ENCODE measurements at places on chromosomes 16 and 17. TPM values are rescaled to one million over a fixed set of nuclear protein-coding genes. Genes with fewer than 3 reads are reported as not detected.

GRCh38 chr17:73901661-73902415, 257.6 kb upstream of the SDK2 start:
- no peak overlapping the region for H3K27ac ChIP-seq
- peaks cover 2% of the 10 kb centered on the region for H3K4me1 ChIP-seq

Gene CES3
- 10.6 TPM for total RNA-seq

DNA sequence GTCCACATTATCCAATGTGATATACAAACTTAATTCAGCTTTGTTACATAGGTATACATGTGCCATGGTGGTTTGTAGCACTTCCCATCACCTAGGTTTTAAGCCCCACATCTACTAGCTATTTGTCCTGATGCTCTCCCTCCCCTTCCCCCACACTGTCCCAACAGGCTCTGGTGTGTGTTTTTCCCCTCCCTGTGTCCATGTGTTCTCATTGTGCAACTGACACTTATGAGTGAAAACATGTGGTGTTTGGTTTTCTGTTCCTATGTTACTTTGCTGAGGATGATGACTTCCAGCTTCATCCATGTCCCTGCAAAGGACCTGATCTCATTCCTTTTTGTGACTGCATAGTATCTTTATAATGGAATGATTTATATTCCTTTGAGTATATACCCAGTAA, 196.7 kb downstream of the CDH11 start:
- H3K36me3 ChIP-seq = no peaks in the 10 kb centered on the region
- H3K4me1 ChIP-seq = no peaks in the 10 kb centered on the region
- H3K27ac ChIP-seq = no peak overlapping the region
- H3K27me3 ChIP-seq = no peaks in the 10 kb centered on the region

DNA sequence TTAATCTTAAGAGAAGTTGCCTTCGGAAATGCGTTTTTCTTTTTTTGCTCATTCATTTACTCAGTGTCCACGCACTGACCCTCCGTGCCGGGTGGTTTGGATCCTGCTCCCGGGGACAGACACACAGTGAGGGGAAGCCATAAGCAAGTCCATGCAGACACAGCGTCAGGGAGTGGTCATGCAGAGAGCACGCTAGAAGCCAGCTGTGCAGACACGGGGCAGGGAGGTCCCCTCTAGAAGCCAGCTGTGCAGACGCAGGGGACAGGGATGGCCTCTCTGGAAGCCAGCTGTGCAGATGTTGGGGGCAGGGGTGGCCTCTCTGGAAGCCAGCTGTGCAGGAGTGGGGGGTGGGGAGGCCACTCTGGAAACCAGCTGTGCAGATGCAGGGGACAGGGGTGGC, 4.8 kb downstream of the GAA start:
- no peak for DNase-seq
- no peaks in the 10 kb centered on the region for H3K27me3 ChIP-seq
- peaks cover 10% of the 10 kb centered on the region for H3K4me1 ChIP-seq

- no peak for DNase-seq
- H3K27me3 ChIP-seq = no peaks in the 10 kb centered on the region
- peaks cover 44% of the 10 kb centered on the region for H3K4me1 ChIP-seq
- H3K36me3 ChIP-seq = peaks cover 55% of the 10 kb centered on the region
Observed at GRCh38 chr16:24189941-24190340, 66.2 kb upstream of the CACNG3 start.

DNA sequence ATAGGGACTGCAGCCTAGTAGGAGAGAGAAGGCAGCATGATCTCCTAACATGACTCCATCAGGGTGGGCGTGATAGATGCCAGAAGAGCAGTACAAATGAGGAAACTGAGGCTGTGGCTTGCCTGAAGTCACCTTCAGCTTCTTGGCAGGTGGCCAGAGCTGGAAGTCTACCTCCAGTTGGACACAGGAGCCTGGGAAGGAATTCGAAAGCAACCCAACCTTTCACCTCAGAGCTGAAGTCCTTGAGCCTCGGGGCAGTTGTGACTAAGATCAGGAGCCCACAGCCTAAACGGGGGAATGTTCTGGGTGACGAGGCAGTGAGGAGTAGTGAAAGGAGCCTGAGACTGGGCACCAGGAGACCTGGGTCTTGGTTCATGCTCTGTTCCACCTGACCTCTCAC, 9.4 kb upstream of the SLC52A1 start:
- no peak for DNase-seq
- no peaks in the 10 kb centered on the region for H3K27me3 ChIP-seq
- peaks cover 9% of the 10 kb centered on the region for H3K36me3 ChIP-seq
- peaks cover 38% of the 10 kb centered on the region for H3K4me1 ChIP-seq

DNA sequence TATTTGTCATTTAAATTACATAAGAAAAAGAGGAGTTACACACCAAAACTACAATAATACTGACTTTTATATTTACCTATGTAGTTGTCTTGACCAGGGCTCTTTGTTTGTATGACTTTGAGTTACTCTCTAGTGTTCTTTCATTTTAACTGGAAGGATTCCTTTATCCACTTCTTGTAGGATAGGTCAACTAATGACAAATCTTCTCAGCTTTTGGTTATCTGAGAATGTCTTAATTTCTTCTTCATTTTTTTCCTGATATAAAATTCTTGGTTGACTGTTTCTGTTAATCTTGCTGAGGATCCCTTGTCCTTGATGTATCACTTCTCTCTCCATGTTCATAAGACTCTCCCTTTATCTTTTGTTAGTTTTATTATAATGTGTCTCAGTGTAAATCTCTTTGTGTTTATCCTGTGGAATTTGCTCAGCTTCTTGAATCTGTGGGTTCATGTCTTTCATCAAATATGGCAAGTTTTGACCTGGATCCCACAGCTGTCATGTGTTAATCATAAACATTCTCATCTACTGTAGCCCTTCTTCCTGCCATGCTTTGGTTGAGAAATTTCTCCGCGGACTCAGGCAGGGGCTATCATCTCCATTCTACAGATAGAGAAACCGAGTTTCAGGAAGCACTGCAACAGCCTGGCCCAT, 5.4 kb downstream of the PRSS41 start:
- no peak for DNase-seq
- H3K27me3 ChIP-seq = peaks cover 8% of the 10 kb centered on the region
- H3K36me3 ChIP-seq = no peaks in the 10 kb centered on the region
- H3K4me1 ChIP-seq = no peaks in the 10 kb centered on the region
- H3K27ac ChIP-seq = no peak overlapping the region

Gene GSDMA
- total RNA-seq = 0.53 TPM

DNA sequence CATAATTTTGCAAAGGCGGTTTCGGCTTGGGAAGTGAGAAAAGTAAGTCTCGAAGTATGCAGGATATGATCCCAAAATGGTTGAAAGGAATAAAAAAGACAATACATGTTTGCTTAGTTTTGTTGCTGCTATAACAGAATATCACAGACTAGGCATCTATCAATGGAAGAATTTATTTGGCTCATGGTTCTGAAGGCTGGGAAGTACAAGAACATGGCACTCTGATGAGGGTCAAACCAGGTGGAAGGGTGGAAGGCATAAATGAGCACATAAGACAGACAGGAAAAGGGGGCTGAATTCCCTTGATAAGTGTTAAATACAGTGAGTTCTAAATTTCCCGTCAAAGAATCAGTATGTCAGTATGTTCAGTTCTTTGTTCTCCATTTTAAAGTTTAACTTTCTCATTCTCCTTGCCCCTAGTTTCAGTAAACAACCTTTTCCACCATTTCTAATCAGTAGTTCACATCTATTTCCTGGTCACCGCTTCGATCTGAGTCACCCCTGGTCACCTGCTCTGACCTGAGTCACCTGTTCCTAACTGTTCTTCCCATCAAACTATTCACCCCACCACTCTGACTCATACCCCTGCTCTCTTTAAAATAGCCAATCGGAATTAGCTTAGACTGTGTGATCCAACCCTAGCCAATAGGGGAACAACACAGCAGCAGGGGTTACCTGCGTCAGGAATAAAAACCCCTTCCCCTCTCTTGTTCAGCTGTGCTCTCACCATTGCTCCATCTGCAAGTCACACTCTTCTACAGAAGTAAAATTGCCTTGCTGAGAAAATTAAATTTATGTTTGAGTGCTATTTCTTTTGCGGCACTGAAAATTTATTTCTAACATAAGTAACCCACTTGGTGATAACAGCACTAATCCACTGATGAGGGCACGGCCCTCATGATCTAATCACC, 240.8 kb downstream of the STX8 start:
- no peak overlapping the region for H3K27ac ChIP-seq
- no peaks in the 10 kb centered on the region for H3K27me3 ChIP-seq
- DNase-seq = no peak
- H3K4me3 ChIP-seq = no peak overlapping the region
- peaks cover 6% of the 10 kb centered on the region for H3K4me1 ChIP-seq
- H3K36me3 ChIP-seq = peaks cover 2% of the 10 kb centered on the region

- DNase-seq = no peak
- H3K36me3 ChIP-seq = no peaks in the 10 kb centered on the region
- H3K27ac ChIP-seq = no peak overlapping the region
Observed at GRCh38 chr16:57696240-57696639, 1.6 kb downstream of the DRC7 start.

- H3K36me3 ChIP-seq = peaks cover 20% of the 10 kb centered on the region
- peaks cover 11% of the 10 kb centered on the region for H3K4me1 ChIP-seq
Observed at GRCh38 chr16:677316-678190, 2.1 kb downstream of the RHBDL1 start.

DNA sequence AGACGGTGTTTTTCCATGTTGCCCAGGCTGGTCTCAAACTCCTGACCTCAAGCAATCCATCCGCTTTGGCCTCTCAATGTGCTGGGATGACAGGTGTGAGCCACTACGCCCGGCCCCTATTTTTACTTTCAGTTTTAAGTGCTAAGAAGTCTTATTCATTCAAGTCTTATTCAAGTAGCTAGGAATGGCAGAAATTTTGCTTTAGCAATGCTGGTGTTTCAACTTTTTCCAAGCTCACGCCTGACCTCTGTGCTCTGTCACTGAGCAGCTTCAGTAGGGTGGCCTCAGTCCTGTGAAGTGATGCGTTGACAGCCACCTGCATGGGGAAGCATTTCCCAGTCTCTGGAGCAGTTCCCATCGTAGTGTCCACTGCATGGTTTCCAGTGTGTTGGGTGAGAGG, 12.9 kb downstream of the ZNF750 start:
- H3K27ac ChIP-seq = no peak overlapping the region
- H3K27me3 ChIP-seq = no peaks in the 10 kb centered on the region
- peaks cover 34% of the 10 kb centered on the region for H3K36me3 ChIP-seq
- no peak for DNase-seq

Gene FZD2
- total RNA-seq = 0.53 TPM

Gene PLCG2
- total RNA-seq = 9.6 TPM

DNA sequence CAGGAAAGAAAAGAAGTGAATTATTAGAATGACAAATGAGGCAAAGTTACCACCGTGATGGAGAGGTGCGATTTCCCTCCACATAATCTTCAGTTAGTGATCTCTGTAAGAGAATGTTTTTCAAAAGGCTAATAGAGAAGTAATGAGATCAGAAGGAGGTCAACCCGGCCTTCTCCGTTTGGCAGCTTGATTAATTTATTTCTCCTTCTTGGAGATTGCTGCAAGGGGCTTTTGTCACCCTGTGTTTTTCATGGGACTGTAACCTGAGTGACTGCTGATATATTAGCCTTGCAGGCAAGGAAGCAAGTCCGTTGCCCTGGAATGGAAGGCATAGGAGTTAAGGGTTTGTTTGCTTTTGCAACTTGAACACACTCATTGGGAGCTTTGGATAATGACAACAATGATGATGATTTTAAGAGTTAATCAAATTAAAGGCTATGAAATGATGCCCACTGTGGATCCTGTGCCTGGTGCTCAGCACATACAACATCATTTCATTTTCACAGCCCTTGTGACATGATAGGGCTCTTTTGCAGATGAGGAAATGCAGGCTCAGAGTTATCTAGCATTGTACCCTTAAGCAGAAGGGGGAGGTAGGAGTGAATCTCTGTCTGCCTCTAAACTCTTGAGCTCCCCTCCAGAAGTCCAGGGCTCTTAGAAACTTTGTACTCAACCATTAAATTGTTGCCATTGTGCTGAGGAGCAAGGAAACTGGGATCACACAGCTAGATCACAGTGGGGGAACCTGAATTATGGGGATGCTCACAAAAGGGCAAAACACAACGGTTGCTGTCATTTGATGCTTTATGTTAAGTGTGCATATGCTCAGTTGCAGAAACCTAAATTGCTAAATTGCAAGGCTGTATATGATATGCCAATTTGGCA, 226.3 kb downstream of the WWOX start:
- peaks cover 3% of the 10 kb centered on the region for H3K4me1 ChIP-seq
- H3K27ac ChIP-seq = no peak overlapping the region
- DNase-seq = no peak
- no peaks in the 10 kb centered on the region for H3K36me3 ChIP-seq
